ENCODE measurements at places on chromosomes 11 and 22.
A peak's percentile ranks its signal among the peaks of the same experiment; 100 is the strongest.

DNA sequence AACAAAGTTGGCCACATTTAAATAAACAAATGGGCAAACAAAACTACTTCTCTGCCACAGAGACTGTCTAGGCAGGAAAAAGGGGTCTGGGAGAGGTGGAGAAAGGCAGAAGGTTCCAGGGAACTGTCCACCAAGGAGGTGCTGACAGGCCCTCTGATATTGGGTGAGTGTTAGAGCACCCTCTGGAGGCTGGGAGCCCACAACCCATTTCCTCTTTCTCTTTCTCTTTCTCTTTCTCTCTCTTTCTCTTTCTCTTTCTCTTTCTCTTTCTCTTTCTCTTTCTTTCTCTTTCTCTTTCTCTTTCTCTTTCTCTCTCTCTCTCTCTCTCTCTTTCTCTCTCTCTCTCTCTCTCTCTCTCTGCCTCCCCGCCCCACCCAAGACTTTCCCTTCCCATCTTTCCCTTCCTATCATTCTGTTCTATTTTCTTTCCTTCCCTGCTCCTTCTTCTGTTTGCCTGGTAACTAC lies 912.8 kb downstream of the DLG2 start:
- DNase-seq: peak; percentile 90

DNA sequence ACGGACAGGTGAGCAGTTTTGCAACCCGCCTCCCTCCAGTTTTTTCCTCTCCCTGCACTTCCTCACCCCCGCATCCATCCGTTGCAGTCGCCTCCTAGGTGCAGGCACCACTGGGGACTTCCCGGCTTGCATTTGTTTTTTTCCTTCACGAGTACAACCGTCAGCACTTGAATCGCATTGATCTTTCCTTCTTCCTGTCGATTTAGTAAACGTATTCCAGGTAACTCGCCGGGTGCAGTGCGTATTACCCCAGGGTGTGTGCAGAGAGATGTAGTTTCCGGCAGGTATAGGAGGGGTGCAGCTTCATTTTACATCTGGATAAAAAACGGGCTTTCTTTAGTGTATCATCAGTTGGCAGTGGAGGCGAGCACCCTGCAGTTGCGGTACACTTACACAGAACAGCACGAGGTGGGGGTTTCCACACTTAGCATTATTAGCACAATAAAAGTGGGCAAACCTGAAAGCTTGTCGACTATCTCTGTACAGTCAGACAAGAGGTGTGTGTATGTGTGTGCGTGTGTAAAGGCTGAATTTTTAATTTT lies at the start of gene SORL1-AS1:
TSS of gene SORL1-AS1 (minus strand) at position 359 of the 542 bp plus-strand sequence.
- DNase-seq: no peak

DNA sequence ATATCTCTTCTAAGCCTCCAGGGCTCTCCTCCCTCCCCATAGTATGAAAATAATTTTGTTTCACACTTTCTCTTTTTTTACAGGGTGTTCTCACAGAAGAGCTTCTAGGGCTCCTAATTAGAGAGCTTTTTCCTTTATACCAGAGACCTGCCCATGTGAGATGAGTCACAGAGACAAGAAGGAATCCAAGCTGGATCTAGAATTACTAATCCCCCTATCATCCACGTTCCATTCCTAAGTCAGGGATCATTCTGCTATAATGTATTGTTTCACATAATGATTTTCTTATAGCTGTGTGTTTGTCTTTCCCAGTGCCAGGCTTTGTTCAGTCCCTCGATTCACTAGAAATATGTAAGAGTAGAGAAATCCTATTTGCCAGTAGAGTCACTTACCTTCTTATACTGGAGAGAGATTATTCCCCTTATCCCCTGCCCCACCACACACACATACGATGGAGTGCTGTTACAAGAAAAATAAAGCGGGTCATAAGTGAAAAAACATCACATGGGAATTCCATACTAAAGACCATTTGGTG lies 778.3 kb upstream of the LRRC4C start:
- no peak for DNase-seq

DNA sequence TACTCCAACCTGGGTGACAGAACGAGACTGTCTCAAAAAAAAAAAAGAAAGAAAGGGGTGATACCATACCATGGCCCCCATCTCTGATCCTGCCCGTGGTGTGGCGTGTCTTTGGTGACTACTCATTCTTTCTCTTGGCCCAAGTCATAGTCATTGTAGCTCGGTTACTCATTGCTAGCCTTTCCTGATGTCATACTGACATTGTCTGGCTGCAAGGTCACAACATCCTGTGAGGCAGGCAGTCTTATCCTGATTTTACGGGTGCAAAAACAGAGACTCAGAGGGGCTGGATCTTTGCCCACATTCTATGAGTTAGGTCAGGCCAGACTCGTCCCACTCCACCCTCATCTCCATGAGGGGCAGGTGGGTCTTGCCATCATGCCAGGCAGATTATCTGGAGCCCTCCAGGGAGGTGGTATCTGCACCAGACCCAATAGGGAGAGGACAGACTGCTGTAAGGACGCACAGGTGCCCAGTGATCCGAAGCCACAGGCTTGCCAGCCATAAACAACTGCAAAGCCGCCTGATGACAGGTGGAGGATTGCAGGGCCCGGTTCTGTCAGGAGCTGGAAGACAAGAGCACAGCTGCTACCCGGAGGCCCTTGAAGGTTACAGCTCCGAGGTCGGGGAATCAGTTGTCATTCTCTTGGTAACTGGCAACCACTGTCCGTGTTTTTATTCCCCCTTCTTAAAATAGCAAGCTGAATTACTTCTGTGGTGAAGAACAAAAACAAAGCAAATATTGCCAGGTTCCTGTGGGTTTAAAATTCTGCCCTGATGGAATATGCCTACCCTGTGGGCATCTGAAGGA lies 13.8 kb downstream of the TOM1 start:
- no peak for DNase-seq

- no peak for DNase-seq
Observed at GRCh38 chr11:93256623-93257022, 58.8 kb upstream of the SLC36A4 start.

DNA sequence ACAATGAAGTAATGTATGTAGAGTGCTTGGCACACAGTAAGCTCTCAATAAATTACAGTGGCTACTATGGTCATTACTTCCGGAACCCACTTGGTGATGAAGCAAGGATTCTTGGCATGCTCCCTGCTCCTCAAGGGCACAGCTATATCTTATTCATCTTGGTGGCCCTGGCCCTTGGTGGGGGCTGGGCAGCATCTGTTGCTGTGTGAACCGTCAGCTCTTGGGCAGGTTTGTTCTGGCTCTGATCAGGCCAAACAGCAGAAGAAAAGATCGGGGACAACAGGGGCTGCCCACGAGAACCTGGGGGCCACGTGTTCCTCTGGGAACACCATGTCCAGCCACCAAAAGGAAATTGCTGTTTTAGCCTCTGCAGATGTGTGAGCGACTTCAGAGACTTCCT lies 136.9 kb upstream of the SYT13 start:
- no peak for DNase-seq

GRCh38 chr22:20239676-20240446 lies 28.3 kb downstream of the RTN4R start:
- DNase-seq: no peak

DNA sequence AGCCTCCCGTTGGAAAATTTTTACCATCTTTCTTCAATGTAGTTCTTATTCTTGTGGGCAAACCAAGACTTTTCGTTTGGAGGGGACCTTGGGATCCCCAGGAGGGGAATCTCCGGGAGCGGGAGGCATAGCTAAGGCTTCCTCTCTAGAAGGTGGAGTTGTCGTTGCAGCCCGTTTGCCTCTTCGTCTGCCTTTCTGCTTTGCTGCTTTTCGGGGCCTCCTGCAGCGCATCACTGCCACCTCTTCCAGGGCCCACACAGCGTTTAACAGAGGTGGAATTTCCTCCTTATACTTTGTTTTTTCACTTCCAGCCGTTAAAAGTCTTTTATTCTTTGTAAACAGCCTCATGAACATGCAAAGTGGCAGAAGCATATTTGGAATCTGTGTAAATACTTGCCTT lies 3.5 kb upstream of the IFITM3 start:
- no peak for DNase-seq

GRCh38 chr11:117588166-117588810 lies 208.7 kb downstream of the DSCAML1 start:
- no peak for DNase-seq

GRCh38 chr11:119044708-119045107 lies 12.3 kb downstream of the HYOU1 start:
- DNase-seq: no peak

GRCh38 chr11:69301455-69302401 lies 7.8 kb downstream of the MYEOV start:
- no peak for DNase-seq

GRCh38 chr11:59770319-59770718 lies 15.1 kb downstream of the STX3 start:
- DNase-seq: no peak

DNA sequence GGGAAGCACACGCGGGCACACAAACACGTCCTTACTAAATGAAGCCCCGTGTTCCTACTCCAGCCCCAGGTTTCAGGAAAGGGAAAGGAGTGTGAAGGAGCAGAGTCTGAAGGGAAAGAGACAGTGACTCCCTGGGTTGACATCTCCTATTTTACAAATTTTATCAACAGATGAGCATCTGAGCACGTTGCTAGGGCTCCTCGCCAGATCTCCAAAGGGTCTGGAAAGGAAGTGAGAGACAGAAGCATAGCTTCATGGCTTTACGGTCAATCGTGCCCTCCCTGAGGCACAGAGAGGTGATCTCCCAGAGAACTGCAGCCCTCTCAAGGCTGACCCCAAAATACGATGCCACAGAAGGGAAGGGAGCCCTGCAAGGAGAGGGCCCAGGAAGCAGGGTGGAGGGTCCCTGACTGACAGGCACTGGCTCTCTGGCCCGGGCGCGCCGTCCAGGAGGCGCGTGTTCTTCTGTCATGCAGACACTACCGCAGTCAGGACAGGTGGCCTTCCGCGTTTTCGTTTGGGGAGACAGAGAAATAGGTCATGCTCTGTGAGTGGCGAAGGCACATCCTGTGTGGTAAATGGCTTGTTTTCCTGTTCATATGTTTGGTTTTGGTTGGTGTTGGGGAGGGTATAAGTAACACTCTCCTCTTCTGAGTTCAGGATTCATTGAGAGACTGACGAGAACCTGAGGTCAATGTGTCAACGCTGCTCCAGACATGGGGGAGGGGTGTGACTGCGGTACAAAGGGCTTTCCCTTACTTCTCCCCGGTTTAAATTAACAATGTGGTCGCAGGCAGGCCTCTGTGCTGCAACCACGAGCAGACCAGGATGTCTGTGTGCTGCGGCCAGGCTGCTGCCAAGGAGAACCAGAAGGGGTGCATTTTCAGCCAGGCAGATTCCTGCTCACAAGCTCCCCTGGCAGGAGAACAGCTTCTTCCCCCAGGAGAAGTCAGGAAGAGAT lies 813.3 kb downstream of the OPCML start:
- no peak for DNase-seq

- DNase-seq: no peak
Observed at GRCh38 chr11:67023957-67024353, 1.0 kb downstream of the SYT12 start.

GRCh38 chr11:42967653-42968052 lies 344.1 kb upstream of the API5 start:
- no peak for DNase-seq

GRCh38 chr11:47233989-47234668 lies 14.5 kb downstream of the ACP2 start:
- peak; percentile 62 for DNase-seq

GRCh38 chr11:133892584-133893380 lies 47.5 kb upstream of the SPATA19 start:
- DNase-seq: no peak

DNA sequence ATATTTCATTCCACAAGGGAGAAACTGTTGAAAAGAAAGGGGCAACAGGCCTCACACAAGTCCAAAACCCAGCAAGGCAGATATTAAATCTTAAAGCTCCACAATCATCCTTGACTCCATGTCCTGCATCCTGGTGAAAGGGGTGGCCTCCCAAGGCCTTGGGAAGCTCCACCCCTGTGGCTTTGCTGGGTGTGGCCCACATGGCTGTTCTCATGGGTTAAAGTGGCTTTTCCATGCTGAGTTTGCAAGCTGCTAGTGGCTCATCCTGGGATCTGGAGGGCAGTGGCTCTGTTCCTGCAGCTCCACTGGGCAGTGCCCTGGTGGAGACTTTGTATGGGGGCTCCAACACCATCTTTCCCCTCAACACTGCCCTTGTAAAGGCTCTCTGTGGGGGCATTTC lies 106.4 kb downstream of the CTNND1 start:
- DNase-seq: no peak

DNA sequence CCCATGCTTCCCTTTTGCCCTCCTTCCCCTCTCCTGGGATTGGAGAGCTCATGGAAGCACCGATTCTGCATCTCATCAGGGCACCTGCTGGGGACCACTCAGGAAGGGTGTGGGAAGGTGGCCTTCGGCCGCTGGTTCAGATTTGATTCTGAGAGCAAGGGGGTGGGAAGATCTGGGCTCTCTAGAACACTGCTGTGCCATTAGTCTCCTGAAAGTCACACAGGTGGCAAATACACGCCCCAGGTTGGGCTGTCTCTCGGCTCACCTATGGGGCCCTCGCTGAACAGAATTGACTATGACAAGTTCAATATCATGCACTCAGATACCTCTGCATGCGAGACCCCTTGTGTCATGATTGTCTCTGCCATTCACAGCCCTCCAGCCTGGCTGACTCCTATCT lies 12.8 kb upstream of the APOBEC3A start:
- DNase-seq: no peak

GRCh38 chr22:35866651-35867050 lies 149.0 kb downstream of the APOL5 start:
- no peak for DNase-seq

- no peak for DNase-seq
Observed at GRCh38 chr11:81967242-81967641, 766.4 kb downstream of the FAM181B start.

DNA sequence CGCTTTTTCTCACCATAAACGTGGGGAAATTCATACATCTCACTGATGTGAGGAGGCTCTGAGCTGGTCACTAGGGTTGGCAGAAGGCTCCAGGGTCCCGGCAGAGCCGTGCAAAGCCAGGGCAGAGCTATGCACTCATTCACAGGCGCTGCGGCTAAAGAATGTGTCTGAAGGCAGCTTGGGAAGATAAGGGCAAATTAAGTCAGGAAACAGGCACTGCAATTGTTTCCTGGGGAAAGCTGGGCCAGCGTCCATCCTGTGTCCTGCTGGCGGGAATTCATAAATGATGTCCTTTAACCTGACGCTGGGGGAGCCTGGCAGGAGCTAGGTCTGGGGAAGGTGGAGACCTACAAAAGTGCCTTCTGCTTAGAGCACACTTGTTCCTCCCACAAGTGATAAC lies 27.6 kb downstream of the PKNOX2 start:
- DNase-seq: no peak

DNA sequence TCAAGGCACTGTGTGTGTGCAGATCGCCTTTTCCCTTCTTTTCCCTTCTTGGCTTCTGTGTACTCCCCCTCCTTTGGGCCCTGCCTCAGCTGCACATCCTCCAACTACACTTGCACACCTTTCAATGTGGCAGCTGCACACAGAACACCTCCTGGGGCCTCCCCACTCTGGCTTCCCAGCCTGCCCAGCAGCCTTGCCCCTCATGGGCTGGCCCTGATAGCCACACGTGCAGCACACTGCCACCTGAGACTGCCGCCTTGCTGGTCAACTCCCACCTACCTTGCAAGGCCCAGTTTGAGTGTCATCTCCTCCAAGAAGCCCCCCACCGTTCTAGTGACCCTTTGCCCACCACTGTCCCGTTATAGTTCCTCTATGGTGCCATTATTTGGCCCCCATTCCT lies 77.3 kb upstream of the ARFGAP3 start:
- no peak for DNase-seq
